ENCODE measurements at places on chromosomes 7 and 10. TPM values are rescaled to one million over a fixed set of nuclear protein-coding genes. Genes with fewer than 3 reads are reported as not detected.

CUTC gene
- 18.0 TPM for polyA plus RNA-seq

LMOD2 gene
- 138 TPM for polyA plus RNA-seq

ELAPOR2 gene
- 6.4 TPM for polyA plus RNA-seq

GNAT3 gene
- polyA plus RNA-seq = not detected

MYPN gene
- 110 TPM for polyA plus RNA-seq

MMP21 gene
- polyA plus RNA-seq = 0.27 TPM

TNKS2 gene
- 36.0 TPM for polyA plus RNA-seq

GJD4 gene
- 4.2 TPM for polyA plus RNA-seq

FZD8 gene
- 24.5 TPM for polyA plus RNA-seq

IFIT1B gene
- 0.25 TPM for polyA plus RNA-seq

ABCB1 gene
- polyA plus RNA-seq = 0.41 TPM

LDB3 gene
- polyA plus RNA-seq = 907 TPM

C10orf95 gene
- polyA plus RNA-seq = 0.30 TPM

TMEM139 gene
- polyA plus RNA-seq = 0.98 TPM

NCAPG2 gene
- polyA plus RNA-seq = 11.6 TPM

SUN3 gene
- polyA plus RNA-seq = not detected

GDF10 gene
- 0.41 TPM for polyA plus RNA-seq
